Islet precursor cell (in vitro differentiated cells): ENCODE measurements at places on chromosomes 16 and 17.

DNA sequence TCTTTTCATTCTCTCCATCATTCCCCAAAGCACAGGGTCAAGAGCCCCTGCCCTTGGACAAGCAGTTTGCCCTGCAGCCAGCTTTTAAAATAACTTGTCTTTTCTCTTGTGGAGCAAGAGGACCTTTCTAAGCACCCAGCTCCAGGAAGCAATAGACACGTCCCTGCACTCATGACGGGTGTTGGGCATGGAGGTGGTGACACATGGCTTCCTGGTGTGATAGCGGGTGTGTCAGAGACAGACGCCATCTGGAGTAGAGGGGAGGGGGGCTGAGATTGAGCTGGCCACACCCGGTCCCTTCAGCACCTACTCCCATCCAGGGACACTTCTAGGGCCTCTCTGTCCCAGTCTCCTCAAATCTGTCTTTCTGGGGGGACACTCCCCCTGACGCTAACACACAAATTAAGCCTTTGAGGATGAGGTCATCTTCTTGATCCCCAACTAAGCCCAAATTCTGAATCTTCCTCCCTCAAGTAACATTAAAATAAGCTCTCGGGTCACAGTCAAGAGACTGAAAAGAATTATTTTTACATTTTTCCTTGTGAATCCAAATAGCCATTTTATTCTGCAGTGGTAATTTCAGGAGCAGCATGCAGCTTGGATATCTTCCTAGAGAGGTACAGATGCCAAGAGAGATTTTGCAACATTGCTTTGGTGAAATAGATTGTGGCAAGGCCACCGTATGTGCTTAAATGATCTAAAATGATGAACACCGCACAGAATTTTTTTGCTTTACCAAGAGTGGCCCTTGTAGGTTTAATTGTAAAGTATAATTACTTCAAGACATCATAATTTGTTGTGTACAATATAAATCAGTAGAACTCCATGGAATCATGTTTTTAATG lies 216.6 kb upstream of the IRX3 start:
- no peak for DNase-seq

DNA sequence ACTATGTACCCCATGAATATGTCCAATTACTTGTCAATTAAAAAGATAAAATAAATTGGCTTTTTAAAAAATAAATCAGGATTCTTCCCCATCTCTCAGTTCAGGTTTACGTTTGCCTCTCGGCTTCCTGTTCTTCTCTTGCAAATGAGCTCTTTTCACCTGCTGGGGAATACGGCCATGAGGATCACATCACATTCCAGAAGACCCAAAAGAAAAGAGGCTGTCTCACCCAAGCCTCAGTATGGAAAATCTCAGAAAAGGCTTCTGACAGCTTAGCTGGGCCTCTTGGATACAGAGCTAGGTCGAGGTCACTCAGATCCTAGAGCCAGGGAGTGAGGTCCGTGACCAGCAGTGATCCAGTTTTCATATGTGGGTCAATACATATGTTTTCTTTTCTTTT lies 171.2 kb upstream of the SDK2 start:
- no peak for DNase-seq

- DNase-seq = peak; percentile 75
Observed at GRCh38 chr17:76569607-76570279, 15.9 kb downstream of the ST6GALNAC2 start.

GRCh38 chr16:8818504-8819270 lies 21.0 kb downstream of the PMM2 start:
- DNase-seq = no peak

DNA sequence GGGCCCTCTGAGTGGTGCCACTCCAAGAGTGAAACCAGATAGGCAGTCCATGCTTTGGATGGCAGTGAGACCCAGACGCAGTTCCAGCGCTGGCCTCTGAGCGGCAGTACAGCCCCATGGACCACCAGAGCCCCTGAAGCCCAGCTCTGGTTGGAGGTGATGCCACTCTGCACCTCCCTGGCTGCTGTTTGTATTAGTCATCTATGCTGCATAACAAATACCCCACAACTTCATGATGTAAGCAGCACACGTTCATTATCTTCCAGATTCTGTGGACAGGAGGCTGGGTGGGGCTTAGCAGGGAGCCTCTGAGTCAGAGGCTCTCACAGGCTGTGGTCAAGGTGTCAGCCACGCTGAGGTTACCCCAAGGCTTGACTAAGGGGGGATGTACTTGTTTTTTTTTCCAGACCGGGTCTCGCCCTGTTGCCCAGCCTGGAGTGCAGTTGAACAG lies 5.1 kb upstream of the NME4 start:
- DNase-seq = peak; percentile 87

DNA sequence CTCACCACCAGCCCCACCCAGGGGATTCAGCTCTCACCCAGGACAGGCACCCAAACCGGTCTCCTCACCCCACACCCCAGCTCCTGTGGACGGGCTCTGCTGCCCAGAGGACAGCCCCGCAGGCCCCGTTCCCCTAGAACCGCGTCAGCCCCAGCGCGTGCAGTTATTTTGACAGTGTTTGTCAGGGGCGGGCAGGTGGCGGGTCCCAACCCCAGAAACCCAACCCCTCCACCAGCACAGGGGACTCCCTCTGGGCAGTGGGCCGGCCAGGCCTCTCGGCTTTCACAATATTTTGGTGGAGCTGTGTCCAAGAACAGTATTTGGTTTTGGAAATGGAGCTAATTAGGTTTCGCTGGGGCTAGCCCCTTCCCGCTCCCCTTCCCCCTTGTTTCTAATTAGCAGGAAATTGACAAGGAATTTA lies 44.8 kb downstream of the BAHCC1 start:
- no peak for DNase-seq

GRCh38 chr17:14619821-14620220 lies 318.9 kb downstream of the HS3ST3B1 start:
- DNase-seq = no peak
